ENCODE measurements at places on chromosomes 12 and 14.

GRCh38 chr14:56075301-56075700, 42.9 kb upstream of the PELI2 start:
- no peak for DNase-seq

DNA sequence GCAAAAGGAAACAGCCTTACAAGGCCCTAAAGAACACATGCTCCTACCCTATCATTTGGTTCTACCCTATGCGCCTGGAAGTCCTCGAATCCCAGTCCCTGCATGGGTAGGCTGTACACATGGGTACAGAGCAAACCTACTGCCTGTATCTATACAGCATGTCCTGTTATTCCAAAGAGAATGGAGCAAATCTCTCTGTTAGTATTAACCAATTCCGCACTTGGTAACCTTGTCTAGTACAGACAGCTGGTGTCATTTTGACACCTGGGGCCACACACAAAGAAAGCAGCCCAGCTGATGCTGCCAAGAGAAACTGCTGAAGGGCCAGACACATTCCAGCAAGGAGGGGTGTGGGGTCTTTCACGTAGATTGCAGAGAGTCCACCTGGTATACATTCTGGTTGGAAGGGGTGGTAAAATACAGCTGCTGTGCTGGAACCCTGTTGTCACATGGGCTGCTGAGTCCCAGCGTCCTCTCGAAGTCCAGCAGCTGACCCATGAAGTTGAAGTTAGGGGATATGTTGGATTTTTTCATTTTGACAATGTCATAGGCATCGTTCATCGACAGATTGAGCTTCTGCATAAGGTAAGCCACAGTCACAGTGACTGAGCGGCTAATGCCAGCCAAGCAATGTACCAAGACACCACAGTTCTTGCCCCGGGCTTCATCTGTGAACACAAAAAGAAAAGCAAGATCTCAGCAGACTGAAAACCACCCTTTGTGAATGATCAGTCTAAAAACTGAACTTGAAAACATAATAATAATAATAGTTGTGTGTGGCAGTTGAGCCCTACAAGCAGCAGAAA, 3.2 kb downstream of the DUSP6 start:
- DNase-seq = no peak

DNA sequence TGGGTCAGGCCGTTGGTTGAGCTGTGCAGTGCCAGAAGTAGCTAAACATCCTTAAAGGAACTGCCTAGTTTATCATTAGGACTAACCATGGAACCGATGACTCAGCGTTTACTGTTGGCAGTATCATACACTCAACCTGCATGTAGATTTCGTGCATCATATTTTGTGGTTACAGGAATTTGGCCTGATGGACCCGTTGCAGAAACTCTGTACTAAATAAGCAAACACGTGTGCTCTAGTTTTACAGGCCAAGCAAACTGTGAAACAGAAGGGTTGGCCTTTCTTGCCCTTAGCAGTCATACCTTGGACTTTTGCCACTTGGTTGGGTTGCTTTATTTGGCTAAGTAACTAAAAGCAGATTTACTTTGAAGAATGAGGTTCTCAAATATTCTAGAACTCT, 35.6 kb downstream of the DGLUCY start:
- DNase-seq = peak; percentile 99

DNA sequence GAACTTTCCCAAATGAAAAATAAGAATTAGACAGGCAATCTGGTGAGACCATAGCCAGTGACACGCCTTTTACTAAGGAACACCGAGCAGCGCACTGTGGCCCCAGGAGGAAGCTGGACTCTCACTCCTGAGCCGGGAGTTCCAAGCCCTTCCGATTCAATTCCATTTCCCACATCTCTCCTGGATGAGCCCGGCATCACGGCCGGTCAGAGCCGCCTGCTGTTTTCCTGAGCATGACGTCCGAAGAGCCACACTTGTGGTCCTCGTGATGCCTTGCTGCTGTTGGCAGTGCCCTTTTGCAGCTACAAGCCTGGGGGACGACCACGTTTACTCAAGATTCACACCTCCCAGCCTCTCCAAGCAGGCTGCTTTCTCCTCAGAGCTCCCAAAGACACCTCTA, 40.8 kb downstream of the FBXL14 start:
- DNase-seq = no peak

GRCh38 chr12:94025756-94026155, 122.6 kb upstream of the PLXNC1 start:
- DNase-seq = no peak

- DNase-seq = no peak
Measured at GRCh38 chr12:38161123-38162000, 155.2 kb upstream of the ALG10B start.

DNA sequence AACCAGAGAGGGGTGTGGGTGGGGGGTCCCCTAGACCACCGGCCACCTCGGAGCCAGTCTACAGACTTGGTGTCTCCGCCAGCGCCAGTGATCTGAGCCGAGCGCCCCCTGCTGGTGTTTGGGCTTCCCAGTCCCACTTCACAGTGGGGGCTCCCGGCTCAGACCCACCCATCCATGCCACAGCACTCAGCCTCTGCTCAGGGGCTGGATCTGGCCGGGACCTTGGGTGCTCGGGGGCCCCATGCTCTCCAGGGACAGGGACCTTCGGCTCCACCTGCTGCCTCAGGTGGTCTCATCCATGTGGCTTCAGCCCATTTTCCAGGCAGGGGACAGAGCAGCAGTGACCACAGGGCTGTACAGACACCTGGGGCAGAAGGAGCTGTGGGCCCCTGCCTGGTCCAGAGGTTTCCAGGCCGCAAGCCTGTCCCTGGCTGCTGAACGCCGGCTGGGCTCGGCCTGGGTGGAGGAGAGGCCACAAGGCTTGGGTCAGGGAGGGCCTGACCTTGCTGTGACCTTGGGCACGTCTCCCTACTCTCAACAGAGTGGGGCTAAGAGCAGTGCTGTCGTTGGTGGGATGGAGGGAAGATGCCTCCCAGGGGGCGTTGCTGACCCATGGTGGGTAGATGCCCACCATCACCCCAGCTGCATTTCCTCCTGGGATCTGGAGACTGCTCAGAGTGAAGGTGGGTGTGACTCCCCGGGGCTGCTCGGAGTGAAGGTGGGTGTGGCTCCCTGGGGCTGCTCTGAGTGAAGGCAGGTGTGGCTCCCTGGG, 86.3 kb downstream of the KIF26A start:
- no peak for DNase-seq

DNA sequence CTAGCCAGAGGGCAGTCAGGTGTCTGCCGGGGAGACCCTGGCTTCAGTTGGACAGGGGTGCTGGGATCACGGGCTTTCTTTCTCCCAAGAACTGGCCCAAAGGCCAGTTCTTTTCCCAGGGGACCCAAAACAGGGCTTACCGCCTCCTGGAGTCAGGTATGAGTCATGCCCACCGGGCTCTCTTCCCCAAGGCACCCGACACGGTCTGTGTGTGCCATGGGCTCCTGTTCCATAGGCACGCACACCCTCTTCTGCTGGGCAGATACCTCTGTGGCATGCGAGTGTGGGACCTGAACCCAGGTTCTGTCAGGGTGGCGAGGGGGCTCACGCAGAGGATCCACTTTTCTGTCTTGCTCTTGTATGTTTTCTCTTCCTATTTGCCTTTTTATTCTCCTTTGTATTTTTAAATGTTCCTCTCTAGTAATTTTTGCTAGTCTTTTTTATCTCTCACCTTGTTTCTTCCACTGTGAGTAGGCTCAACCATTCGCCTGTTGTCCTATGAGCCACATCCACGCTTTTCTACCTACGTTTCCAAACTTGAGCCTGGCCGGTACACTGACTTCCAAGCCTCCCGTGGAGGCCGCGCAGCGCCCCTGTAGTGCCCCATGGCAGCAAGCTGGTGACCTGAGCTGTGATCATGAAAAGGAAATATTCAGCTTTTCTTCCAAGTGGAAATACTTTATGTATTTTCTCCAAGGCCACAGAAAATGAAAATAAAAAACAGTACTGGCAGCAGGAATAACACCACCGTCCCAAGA, 362.2 kb downstream of the CACNA1C start:
- DNase-seq = no peak

DNA sequence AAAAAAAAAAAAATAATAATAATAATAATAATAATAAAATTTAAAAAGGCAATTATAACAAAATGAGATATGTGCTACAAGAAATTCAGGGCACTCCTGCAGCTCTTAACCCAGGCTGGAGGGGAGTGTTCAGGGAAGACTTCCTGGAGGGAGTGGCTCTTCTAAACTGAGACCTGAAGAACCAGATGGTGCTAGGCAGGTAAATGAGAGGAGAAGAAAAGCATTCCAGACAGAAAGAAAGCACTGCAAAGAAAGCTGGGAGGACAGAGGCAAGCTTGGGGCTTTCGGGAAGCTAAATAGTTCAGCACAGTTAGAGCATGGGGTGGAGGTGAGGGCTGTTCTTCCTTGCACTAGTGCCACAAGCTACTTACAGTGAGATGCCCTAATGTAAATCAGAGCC, 9.9 kb upstream of the SRSF9 start:
- DNase-seq = no peak

- no peak for DNase-seq
Measured at GRCh38 chr12:76337583-76337982, 10.6 kb downstream of the BBS10 start.

DNA sequence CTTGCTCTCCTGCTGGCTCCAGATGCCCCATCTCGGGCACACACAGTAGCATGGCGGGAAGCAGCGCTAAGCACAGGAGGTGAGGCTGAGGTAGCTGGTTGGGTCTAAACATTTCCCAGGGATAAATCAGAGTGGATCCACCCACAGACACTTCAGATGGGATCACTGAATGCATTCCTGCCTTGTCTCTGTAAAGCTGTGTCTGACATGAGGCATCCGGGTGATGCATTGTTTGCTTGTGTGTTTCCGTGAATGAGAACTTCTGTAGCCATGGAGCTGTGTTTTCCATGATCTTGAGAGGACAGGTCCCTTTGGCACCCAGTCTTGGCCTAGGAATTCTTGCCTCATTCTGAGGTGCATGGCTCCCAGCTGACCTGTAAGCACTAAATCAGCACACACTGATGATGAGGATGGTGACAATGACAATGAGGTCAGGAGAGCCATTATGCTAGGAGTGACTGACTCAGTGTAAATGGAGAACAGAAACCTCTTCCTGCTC, 6.7 kb upstream of the KRT75 start:
- no peak for DNase-seq

DNA sequence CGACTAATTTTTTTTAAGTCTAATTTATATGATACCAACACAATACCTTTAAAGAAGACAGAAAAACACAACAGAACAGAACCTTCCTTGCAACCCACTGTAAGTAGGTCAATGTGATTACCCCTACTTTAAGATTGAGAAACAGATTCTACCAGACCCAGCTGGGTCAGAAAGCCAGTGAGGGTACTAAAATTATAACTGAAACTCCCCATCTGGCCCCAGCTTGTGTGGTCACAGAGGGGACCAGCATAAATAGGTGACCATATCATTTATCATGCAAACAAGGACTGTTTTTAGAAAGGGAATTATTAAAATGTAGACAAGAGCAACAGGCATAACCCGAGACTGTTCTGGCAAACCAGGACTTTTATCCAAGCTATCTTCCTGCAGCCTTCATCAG, 30.1 kb upstream of the FRMD6 start:
- DNase-seq = no peak

DNA sequence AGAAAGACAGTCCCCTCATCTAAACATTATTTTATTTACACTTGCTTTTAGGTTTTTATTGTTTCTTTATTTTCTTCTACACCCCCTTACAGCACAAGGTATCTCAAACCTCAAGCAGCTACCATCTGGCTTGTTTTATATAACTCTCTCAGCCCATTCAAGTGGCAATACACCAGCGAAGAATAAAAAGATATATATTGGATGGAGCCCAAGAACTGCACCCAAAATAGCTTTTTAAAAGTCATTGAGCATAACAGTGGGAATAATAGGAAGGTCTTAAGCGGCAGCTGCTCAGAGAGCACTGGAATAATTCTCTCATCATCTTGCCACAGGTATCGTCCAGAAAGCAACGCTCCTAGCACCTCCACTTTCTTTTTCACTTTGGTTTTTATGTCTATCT, 322.5 kb downstream of the SYT1 start:
- DNase-seq = no peak

- no peak for DNase-seq
Measured at GRCh38 chr12:78375461-78375860, 489.1 kb upstream of the SYT1 start.

DNA sequence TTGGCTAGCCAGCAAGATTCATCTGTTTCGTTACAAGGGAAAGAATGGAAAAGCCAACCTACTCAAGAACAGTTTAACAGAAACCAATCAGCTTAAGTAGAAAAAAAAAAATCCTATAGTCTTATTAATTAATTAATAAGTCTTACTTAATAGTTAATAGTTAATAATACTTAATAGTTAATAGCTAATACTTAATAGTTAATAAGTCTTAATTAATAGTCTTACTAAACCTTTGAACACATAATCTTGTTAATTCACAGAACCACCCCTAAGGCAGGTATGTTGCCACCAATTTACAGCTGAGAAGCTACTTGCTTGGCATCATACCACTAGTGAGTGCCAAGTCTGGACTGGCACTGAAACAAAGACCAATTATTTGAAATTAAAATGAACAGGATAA, 19.9 kb downstream of the MFAP5 start:
- DNase-seq = no peak
